ENCODE measurements at places on chromosomes 5 and 9. TPM values are rescaled to one million over a fixed set of nuclear protein-coding genes. Genes with fewer than 3 reads are reported as not detected.

The FGF1 gene
- not detected for total RNA-seq

The PHF2 gene
- 16.5 TPM for total RNA-seq

The PRELID2 gene
- 3.3 TPM for total RNA-seq

The ZFYVE16 gene
- 11.2 TPM for total RNA-seq

DNA sequence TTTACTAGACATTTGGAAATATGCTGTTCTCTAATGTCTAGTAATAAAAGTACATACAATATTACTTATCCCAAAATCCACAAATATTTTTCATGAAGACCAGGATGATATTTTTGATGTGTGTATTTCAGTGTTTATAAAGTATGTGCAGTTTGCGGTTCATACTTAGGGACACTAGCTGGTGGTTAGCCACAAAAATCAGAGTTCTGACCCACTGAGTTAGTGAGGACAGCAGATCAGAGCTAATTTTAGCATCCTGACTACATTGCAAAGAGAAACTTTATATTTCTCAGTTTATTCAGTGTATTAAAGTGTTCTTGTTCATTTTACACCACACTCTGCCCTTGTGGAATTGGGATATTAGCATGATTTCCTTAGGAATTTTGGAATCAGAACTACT, 655.3 kb downstream of the HTR1A start:
- DNase-seq: no peak

- no peak for DNase-seq
Observed at GRCh38 chr5:132222649-132223038, 5.0 kb downstream of the P4HA2 start.

DNA sequence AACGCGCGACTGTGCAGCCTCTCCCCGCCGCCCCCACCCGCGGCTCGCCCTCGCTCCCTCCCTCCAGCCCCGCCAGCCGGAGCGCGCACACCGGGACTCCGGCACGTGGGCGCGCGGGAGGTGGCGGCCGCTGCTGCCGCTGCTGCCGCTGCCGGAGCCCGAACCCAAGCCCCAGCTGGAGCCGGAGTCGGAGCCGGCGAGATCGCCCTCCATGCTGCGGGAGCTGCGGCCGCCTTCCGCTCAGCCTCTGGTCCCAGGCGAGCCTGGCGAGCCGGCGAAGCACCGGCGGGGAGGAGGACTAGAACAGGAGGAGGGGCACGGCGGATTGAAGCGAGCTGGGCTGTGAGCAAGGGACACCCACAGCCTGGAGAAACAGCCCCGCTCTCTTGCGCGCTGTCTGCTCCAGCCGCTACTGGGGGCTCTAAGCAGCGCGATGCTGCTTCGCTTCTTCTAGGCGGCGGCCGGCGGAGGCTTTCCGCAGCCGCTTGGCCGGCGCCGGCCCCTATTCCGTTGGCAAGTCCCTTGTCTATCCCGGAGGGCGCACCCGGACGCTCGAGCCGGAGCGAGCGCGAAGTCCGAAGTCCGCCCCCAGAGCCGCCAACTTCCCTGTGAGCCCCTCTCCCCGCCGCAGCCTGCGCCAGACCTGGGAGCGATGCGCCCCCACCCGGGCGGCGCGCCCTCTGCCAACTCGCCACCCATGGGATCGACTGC, 598.7 kb upstream of the SGCD start:
- DNase-seq: peak; percentile 8

DNA sequence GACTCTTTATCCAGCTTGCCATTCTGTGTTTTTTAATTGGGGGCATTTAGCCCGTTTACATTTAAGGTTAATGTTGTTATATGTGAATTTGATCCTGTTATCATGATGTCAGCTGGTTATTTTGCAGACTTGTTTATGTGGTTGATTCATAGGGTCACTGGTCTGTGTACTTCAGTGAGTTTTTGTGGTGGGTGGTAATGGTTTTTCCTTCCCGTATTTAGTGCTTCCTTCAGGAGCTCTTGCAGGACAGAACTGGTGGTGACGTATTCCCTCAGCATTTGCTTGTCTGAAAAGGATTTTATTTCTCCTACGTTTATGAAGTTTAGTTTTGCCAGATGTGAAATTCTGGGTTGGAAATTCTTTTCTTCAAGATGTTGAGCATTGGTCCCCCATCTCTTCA, 381.1 kb downstream of the MAN2A1 start:
- no peak for DNase-seq

DNA sequence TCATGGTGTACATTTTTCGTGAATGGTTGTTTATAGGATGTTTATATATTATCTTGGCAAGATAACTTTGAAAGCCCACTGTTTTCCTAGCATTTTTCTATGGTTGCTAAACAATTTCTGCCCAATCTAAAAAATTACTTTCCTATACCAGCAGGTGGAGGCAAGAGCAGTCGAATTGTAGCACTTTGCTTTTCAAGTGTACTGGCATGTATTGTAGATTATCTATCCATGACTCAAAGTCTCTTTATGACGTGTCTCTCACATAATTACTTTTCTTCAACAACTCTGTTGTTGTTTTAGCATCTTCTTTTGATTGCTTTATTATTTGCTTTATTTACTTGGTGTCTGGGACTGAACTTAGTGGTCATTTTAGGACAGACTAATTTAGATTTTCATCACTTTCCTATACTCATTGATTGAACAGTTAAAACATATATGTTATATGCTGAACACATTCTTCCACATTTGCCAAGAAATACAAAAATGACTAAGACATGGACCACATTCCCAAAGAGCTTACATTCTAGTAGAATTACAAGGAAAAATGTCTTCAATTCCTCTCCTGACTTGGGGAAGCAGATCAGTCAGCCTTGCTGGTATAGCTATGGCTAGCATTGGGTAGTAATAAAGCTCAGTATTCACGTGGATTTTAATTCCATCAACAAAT, 20.7 kb downstream of the NLN start:
- peak; percentile 47 for DNase-seq

DNA sequence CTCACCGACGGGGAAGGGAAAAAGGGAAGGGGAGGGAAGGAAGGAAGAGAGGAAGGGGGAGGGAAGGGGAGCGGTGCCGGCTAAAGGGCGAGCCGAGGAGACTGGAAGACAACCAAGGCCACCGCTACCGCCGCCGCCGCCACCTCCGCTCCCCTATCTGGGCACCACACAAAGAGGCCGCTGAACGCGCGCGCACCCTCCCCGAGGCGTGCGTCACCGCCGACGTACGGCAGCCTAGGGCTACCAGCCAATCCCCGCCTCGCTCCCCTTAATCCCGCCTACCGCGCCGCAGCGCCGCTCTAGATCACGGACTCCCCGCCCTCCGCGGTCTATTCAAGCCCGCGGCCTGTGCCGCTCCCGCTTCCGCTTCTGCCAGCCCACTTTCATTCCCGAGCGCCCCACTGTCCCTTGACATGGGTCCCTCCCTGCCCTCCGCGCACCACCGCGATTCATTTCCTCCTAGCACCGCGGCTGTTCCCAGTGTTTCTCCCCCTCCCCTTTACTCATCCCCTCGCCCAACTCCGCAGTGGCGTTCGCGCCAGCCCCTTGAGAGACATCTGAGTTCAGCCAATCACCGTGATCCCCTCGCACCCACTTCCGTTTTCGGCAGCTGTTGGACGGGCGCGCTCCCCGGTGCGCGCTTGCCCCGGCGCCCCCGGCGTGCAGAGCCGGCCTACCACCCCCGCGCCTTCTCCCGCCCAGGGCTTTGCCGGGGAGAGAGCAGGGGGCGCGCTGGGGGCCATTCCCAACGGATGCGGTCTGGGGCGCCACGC, at the start of gene HNRNPA0:
HNRNPA0 (minus strand) TSS at position 176 of the 773 bp plus-strand sequence. CDS start 297 bp downstream, outside the sequence.
- peak; percentile 98 for DNase-seq

All from activated CD4-positive, alpha-beta T cell treated with anti-CD3 and anti-CD28 coated beads for 36 hours (primary cell).